ENCODE measurements at places on chromosomes 6 and 20.

DNA sequence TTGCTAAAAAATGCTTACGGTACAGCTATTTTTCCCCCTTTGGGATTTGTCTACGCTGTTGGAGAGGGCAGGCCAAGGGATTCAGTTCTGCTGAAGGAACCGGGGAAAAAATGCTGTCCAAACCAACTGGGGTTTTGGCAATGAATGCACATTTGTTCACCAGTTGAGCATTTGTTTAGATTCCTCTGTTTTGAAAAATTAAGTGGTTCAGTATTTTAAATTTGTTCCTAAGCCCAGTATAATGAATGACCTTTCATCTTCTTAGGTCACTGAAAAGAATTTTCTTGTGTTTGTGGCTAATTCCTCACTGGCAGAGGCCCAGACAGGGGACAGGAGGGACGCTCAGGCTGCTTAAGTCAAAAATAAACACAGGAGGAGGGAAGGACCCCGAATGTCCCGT lies 10.8 kb upstream of the EYA2 start:
- no peak for DNase-seq

DNA sequence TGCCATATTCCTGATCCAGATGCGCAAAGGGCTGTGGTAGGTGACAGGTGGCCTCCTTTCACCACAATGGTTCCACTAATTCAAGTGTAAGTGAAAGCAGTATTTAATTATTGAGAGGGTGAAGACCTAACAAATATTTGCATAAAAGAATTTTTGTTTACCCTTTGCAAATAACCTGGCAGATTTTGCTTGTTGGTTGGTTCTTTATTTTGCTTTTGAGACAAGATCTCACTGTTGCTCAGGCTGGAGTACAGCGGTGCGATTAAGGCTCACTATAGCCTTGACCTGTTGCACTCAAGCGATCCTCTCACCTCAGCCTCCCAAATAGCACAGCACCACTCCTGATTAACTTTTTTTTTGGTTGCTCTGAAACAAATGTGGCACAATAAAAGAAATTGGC lies 49.2 kb downstream of the PCNA start:
- DNase-seq = no peak

- no peak for DNase-seq
Observed at GRCh38 chr6:11802886-11803590, 24.4 kb upstream of the ADTRP start.

- no peak for DNase-seq
Observed at GRCh38 chr20:53426766-53427312, 166.8 kb downstream of the ZNF217 start.

- DNase-seq = no peak
Observed at GRCh38 chr6:18997375-18997826, 610.3 kb downstream of the RNF144B start.

DNA sequence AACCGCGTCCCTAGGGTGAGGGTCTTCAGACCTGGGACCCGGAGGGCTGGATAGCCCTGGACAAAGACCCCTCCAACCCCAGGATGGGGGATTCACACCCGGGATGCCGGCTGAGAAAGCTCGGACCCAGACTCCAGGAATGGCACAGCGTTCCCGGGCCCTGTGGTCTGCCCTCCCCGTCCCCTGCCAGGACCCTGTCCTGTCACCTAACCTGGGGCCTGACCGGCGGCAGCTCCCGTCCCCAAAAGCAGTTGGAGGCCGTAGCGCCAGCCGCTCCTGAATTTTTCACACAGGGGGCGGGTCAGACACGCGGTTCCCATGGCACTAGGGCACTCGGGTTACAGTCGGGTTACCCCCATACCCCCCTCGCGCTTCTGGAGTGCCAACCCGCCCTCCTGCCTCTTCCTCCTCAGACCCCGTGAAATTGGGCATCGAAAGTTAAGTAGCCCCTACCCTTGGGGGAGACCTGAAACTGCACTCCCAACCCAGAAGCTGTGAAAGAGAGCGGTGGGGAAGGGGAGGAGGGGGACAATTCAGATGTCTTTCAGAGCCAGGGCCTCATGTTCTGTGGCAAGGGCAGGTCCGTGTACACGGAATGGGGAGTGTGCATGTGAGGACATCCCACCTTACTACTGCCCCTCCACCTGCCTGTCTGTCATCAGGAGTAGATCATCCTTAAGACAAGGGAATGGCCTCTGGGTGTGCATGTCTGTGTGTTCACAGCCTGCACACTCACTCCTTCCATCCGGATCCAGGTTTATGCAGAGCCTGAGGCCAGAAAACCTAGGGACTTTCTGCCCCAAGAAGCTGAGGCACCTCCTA lies 595 bp downstream of the REM1 start:
- no peak for DNase-seq

- DNase-seq = no peak
Observed at GRCh38 chr6:122751326-122751725, 28.2 kb upstream of the FABP7 start.

DNA sequence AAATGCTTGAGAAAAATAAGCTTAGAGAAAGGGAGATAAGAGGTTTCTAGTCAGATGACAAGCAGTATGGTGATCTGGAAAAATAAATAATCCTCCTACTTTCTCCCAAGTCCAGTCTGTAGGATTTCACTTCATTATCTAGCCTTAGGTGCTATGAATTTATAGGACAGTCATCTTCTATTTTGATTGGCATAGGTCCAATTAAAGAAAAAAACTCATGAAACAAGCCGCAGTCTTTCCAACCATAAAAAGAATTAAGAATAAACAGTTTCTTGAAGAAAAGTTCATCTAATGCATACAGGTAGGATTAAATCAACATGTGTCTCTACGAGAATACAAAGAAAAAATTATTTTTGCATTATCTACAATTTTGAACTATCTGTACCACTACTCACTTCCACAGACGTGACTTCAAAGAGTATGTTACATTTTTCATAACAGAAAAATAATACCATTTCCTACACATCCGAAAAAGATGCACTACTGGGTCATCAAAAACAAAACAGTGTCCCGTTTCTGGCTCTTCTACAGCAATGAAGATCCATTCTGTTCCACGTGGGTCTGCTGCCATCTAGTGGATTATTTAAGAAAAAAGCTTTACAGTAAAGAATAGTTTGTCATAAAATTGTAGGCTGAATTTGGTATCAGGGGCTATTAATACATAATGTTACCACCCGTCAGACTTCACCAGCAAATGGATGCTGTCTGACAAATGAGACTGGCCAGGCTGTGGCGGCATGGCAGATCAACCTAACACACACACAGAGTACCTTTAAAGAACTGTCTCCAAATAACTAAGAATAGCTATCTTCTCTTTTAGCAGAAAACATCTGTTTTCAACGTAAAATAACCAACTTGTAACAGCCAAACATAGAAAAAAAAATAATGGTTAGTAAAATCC lies 28.9 kb downstream of the STX7 start:
- DNase-seq = no peak

GRCh38 chr6:140874066-140874465 lies 1258.7 kb upstream of the GJE1 start:
- DNase-seq = no peak

- DNase-seq = peak; percentile 65
Observed at GRCh38 chr20:43331906-43332305, 125.8 kb upstream of the SRSF6 start.

- DNase-seq = no peak
Observed at GRCh38 chr6:107511511-107511993, 21.6 kb downstream of the SOBP start.
